Naive thymus-derived CD4-positive, alpha-beta T cell (primary cell): ENCODE measurements at places on chromosomes 1 and 21.

DNA sequence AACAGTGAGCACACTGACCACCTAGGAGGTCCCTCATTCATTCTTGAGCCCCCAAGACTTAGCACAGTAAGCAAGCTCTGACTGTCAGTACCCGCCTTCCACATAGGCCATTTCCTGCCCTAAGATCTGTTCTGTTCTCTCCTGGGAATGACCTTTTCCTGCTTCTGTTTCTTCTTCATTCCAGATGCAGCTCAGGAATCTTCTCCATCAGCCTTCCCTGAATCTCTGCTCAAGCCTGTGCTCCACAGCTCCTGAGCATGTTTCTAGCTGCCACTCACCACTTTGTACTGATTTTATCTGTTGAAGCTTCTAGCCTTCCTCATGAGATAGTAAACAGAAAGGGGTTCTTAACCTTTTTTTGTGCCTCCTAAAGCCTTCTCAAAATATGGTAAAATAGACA lies 56.6 kb downstream of the ZNF281 start:
- no peak overlapping the region for H3K4me3 ChIP-seq
- H3K36me3 ChIP-seq: no peaks in the 10 kb centered on the region
- H3K27ac ChIP-seq: no peak overlapping the region
- no peak for DNase-seq
- no peaks in the 10 kb centered on the region for H3K27me3 ChIP-seq

DNA sequence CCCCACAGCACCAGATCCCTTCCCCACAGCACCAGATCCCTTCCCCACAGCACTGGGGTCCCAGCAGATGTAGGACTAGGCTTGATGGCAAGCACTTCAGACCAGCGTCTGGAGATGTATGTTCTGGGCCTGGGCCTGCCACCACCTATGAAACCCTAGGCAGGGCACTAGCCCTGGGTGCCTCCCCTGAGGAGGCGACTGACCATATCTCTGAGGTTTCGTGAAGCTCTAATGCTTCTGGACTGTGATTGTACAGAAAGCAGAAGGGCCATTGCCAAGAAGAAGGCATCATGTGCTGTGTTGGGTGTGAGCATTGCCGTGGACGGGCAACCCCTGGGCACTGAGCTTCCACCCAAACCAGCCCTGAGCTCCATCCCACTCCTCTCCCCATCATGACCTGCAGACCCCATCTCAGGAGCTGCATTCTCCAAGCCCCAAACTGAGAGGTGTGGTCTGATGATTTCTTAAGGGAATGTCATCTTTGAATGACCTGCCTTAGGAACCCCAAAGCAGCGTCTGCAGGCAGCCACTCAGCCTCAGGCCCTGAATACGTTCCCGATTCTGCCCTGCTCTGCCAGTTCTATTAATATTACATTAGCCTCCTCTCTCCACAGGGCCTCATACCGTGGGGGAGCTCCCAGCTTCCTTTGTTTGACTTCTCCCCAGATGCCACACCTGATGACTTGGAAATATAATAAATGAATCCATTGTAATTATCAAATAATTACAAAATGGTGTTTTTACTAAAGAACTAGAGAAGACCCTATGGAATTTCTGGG lies 163.4 kb downstream of the TRIM33 start:
- no peak overlapping the region for H3K4me3 ChIP-seq
- no peaks in the 10 kb centered on the region for H3K36me3 ChIP-seq
- H3K27me3 ChIP-seq: no peaks in the 10 kb centered on the region
- H3K27ac ChIP-seq: no peak overlapping the region

DNA sequence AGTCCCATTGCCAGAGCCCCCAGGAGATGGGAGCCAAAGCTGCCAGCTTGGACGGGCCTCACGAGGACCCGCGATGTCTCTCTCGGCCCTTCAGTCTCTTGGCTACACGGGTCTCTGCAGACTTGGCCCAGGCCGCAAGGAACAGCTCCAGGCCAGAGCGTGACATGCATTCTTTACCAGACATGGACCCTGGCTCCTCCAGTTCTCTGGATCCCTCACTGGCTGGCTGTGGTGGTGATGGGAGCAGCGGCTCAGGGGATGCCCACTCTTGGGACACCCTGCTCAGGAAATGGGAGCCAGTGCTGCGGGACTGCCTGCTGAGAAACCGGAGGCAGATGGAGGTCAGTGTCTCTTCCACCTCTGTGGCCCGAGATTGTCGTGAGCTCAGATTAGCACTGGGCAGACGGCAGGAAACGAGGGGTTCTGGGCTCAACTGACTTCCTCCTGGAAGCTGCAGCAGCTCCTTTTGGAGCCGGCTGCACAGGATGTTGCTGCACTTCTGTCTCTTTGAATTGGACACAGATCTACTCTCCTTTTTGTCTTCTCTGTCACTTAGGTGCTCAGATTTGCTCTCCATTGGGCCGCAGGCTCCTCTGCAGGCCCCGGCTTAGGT lies 68.0 kb downstream of the DISC1 start:
- no peak overlapping the region for H3K27ac ChIP-seq
- no peaks in the 10 kb centered on the region for H3K27me3 ChIP-seq
- no peak overlapping the region for H3K4me3 ChIP-seq
- DNase-seq: no peak
- no peaks in the 10 kb centered on the region for H3K4me1 ChIP-seq

DNA sequence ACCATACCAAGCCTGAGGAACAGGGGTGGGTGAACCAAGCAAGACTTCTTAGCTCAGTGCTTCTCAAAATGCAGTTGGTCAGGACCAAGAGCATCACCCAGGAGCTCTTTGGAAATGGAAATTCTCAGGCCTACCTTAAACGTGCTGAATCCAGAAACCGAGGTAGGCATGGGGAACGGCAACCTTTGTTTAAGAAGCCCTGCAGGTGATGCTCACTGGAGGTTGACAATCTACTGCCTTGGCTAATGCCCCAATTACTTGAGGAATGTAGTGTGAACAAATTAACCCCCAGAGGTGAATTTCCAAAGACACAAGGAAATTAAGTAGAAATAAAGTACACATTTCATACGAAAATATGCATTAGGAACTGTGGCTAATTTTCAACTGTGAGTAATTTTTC lies 5.3 kb downstream of the PTPN14 start:
- no peak for DNase-seq
- H3K36me3 ChIP-seq: no peaks in the 10 kb centered on the region
- H3K4me1 ChIP-seq: no peaks in the 10 kb centered on the region
- no peak overlapping the region for H3K27ac ChIP-seq

DNA sequence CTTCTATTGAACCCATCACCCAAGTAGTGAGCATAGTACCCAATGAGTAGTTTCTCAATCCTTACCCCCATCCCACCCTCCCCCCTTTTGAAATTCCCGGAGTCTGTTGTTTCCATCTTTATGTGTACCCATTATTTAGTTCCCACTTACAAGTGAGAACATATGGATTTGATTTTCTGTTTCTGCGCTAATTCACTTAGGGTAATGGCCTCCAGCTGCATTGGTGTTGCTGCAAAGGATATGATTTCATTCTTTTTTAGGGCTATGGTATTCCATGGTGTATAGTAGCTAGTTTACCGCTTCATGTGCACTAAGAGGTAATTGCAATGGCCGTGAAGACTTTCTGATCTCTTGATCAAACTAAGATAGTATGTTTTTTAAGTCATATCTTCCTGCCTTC lies 107.5 kb upstream of the SERTAD4 start:
- H3K4me3 ChIP-seq: no peak overlapping the region
- H3K27me3 ChIP-seq: no peaks in the 10 kb centered on the region
- H3K36me3 ChIP-seq: no peaks in the 10 kb centered on the region
- no peaks in the 10 kb centered on the region for H3K4me1 ChIP-seq
- no peak overlapping the region for H3K27ac ChIP-seq
- no peak for DNase-seq

GRCh38 chr1:33350611-33351280 lies 29.8 kb upstream of the A3GALT2 start:
- no peaks in the 10 kb centered on the region for H3K27me3 ChIP-seq
- H3K27ac ChIP-seq: peak overlapping the region; percentile 69
- peaks cover 23% of the 10 kb centered on the region for H3K4me1 ChIP-seq
